ENCODE measurements at places on chromosomes 1 and 21.

DNA sequence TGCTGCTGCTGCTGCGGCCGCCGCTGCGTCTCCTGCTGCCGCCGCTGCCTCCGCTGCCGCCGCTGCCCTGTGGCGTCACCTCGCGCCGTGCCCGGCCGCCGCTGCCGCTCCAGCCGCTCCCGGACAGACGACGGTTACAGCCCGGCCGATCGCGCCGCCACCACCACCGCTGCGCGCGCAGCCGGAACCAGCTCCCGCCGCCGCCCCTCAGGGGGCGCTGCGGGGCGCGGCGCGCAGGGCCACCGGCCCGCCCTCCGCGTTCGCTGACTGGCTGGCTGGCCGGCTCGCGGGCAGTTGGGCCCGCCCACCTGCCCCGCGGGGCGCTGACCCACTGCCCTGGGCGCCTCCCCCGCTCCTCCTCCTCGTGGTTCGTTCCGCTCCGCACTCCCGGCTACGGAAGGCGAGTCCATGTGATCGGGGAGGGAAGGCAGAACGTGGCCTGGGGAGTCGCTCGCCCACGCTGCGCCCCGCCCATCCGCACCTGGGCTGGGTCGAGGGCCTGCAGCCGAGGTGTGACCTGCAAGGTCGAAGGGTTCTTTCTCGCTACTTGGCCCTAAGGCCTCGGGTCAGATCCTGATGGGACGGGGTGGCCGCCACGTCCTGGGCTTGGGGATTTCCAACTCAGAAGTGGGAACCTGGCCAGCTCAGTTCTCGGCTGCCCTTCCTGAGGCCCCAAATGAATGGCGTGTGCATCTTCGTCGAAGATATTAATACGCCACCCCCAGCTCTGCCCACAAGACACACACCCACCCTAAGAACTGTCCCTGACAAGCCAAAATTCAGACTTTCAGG, at the start of gene PTP4A2:
Gene PTP4A2 (minus strand): TSS at position 185 of the 792 bp plus-strand sequence. CDS start 19,303 bp downstream, outside the sequence.
- DNase-seq = peak; percentile 61

DNA sequence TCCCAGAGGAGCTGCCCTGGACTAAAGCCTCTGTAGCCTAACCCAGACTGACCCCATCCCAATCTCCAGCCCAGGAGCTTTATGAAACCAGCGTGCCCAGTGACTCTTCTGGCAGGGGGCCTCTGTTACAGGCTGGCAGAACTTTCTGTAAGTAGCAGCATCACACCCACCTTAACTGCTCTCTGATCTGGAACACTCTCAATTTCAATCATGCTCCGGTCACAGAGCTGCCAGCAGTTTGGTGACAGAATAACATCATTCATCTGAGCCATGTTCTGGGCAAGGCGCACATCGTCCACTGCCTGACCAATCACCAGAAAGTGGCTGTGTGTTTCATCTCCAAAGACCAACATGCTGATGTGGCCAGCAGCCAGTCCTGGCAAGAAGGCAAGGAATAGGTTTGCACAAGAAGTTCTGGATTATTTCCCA, 14.7 kb downstream of the ADCY10 start:
- DNase-seq = no peak

GRCh38 chr1:58000116-58000515, 546.4 kb downstream of the OMA1 start:
- DNase-seq = no peak

GRCh38 chr1:200520735-200521134, 99.8 kb downstream of the KIF14 start:
- DNase-seq = no peak

- no peak for DNase-seq
Observed at GRCh38 chr21:45203983-45204382, 83.7 kb downstream of the POFUT2 start.

DNA sequence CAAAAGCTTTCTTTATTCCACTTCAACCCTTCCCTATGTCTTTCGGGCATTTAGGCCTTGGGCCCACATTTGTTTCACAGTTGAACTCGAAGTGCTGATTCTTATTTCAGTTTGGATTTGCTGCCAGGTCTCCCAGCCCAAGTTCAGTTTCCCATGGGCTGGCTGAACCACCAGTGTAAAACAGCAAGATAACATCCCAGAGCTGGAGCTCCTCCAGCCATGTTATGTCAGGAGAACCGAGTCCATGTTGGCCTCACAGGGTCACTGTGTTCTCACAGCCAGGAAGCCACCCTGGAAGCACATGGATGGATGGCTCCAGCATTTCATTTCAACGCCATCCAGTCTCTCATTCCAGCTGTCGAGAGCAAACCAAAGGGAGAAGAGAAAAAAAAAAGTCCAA, 45.2 kb upstream of the RXRG start:
- DNase-seq = no peak

GRCh38 chr1:116751146-116751545, 3.1 kb upstream of the CD2 start:
- DNase-seq = no peak

DNA sequence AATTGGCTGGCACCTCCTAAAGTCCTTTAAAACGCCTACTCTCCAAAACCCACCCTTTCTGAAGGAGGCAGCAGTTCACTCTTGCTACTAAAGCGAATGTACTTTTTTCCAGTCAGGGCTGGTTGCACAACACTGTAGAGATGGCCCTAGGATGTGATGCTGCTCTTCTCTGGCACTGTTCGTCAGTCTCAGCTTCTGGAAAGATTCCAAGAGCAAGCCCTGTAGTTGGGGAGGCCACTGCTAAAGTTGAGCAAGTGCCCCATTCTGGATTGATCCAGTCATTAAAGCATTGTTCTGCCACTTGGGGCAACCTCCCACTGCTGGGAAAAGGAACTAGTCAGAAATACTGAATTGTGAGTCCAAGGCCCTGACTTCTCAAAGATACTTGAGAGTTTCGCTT, 28.5 kb upstream of the KCNQ4 start:
- DNase-seq = no peak

DNA sequence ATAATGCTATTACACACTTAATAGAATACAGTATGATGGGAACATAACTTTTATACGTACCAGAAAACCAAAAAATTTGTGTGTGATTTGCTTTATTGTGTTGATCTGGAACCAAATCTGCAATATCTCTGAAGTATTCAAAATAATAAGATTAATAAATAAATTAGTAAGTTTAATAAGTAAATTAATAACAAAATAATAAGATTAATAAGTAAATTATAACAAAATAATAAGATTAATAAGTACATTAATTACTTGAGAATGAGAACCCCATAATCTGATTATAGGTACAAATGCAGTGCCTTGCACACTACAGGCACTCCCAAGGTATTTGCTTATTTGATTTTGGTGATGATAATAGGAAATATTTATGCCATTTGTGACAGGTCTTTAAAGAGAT, 267.4 kb downstream of the ZNF326 start:
- no peak for DNase-seq

DNA sequence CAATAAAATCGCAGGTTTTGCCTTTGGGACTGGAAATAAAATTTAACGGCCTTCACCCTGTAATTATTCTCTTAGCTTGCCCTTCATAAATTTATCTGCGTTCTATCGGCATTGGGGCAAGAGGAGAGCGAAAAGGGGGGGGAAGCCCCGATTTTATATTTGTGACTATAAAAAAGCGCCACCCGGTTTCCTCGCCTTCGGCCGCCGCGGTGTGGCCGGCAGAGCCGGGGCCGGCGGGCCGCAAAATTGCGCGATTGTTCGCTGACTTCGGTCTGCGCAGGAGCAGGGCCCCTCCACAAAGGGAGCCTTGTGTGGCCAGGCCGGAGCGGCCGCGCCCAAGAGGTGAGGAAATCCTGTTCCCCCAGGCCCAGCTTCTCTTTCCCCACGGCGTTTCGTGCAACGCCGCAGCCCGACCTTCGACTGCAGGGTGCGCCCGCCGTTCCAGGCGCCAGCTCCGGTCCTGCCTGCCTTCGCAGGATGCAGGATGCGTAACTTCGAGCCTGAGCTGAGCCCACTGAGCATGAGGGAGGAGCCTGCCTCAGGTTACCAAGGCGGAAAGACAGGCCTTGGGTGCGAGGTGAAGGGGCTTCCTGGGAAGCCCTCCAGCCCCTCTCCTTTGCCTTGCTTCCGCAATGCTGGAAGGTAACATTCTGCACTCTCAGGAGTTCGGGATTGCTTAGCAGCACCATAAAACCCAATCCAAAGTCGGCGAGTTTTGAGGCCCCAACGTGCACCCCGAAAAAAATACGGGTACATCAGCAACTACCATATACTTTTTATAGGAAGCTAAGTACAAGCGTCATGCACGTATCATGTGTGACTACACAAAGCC, 4.9 kb upstream of the TBX15 start:
- DNase-seq = no peak

GRCh38 chr1:221557013-221557412, 184.9 kb downstream of the DUSP10 start:
- no peak for DNase-seq

- no peak for DNase-seq
Observed at GRCh38 chr21:38688068-38688467, 117.7 kb upstream of the ETS2 start.

DNA sequence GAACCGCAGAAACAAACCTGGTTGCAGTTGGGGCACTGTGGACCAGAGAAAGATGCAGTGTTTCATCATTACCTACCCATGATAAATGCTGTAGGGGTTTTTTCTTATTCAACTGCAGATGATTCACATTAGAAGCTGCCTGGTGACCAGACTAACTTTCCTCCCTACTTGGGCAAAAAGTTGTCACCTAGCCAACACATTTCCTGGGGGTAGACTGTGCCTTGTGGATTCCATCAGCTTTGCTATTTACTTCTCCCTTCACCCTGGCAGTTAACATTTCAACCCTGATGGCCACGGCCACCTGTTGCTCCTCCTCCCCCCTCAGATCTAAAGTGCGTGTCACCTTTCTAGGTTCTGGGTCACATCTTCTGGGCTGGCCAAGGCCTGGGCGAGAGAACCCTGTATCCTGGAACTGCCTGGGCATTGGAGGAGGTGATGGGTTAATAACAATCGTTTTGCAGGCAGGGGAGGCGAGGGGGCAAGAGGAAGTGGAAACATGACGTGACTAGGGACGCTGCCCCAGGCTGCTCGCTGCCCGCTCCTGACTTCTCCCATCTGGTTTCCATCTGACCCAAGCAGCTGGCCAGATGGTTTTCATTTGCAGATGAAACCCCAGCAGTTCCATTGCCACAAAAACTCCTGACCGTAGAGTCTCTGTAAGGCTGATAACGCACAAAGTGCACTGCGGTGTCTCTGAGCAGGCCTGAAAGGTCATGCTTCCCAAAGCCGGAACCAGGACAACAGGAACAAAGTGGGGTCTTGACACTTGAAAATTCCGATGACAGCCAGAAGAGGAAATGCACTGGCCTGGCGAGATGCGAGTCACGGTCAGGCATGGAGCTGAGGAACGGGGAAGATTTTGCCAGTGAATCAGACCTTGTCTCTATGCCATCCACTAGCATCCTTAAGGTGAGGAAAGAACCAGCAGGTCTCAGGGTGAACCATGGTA, 36.6 kb downstream of the CAPZB start:
- no peak for DNase-seq

- DNase-seq = no peak
Observed at GRCh38 chr21:32046191-32046590, 173.4 kb downstream of the HUNK start.

DNA sequence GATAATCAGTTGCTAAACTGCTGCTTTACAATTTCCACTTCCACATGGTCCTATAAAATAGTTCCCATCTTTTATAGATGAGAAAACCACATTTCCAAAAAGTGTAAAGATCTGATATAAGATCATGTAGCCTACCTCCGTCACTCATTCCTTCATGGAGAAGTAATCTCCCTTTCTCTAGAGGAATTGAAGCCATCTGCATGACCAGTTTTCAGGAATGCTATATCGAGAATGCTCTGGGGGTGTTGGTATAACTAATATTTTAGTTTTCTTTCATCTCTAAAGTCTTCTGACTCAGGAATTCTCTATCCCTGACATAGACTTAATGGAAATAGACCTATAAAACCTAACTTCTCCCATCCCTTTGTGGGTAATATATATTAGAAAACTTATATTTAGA, 173.0 kb upstream of the UBE2U start:
- no peak for DNase-seq

GRCh38 chr1:2412773-2413494, 570 bp upstream of the PEX10 start:
- no peak for DNase-seq

- DNase-seq = no peak
Observed at GRCh38 chr21:42135386-42136052, 64.4 kb downstream of the UMODL1 start.

DNA sequence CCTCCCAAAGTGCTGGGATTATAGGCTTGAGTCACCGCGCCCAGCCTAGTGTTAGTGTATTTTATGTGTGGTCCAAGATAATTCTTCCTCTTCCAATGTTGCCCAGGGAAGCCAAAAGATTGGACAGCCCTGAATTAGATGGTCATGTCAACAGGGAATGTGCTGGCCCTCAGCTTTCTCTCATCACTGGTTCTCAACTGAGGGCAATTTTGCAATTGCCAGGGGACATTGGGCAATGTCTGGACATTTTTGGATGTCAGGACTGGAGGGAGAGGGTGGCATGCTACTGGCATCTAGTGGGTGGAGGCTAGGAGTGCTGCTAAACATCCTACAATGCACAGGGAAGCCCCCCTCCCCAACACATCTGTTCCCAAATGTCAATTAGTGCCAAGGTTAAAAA, 95.0 kb downstream of the LAMC2 start:
- no peak for DNase-seq

Data from activated CD8-positive, alpha-beta memory T cell treated with anti-CD3 and anti-CD28 coated beads for 48 hours (primary cell).